ENCODE measurements at places on chromosomes 11 and 22.

DNA sequence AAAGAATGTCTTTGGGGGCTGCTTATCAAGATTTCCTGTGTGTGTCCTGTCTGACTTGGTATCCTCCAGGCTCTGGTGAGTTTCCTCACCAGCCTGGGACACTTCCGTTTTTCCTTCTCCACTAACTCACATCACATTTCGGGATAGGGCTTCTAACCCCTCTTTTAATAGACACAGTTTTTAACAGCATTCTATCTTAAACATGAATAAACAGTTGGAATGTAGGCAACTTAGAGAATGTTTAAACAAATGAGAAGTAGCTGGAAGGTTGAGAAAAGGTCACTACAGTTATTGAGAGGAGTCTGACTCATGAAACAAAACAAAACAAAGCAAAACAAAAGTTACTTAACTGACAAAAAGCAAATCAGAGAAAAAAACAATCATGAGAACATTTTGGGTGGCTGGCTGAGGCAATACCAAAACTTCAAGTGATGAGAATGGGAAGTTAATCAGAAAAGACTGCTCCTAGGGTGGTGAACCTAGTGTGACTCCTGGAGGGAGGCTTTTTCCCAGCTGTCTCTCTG is 64.7 kb upstream of the CTSC start:
- DNase-seq, result no peak

- DNase-seq, result no peak
Measured at GRCh38 chr11:1854132-1854948, 1.5 kb downstream of the LSP1 start.

DNA sequence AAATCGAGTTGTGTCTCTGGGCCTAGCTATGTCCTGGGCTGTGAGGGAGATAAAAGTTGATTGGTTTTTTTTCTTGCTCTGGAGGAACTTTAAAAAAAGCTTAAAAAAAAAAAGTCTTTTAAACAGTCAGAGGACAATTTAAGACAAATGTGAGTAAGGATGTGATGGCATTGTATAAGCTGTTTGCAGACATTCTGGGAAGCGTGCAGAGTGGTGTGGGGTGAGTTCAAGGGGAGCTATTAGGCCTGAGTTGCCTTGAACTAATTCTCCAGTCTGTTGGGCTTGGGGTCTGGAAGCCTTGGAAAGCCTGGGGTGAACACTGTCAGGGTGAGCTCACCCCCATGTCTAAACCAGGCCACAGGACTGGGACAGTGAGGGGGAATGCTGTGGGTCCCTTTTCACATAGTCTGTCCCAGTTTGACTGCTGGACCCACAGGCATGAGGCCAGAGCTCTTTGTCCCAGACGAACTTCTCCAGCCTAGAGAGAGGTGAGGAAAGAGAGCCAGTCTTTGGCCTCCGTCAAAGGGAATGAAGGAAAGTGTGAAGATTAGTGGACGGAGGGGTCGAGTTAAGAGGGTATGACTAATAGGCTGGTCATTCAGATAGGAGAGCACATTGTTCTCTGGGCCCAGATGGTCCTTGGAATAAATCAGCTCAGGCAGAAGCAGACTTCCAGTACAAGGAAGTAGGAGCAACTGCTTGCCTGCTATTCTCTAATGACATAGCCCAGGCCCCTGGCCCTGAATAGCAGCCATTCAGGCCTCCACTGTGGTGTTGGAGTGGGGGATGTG is 76.4 kb upstream of the NNMT start:
- no peak for DNase-seq

GRCh38 chr22:33073989-33074418 is 15.8 kb upstream of the SYN3 start:
- no peak for DNase-seq

DNA sequence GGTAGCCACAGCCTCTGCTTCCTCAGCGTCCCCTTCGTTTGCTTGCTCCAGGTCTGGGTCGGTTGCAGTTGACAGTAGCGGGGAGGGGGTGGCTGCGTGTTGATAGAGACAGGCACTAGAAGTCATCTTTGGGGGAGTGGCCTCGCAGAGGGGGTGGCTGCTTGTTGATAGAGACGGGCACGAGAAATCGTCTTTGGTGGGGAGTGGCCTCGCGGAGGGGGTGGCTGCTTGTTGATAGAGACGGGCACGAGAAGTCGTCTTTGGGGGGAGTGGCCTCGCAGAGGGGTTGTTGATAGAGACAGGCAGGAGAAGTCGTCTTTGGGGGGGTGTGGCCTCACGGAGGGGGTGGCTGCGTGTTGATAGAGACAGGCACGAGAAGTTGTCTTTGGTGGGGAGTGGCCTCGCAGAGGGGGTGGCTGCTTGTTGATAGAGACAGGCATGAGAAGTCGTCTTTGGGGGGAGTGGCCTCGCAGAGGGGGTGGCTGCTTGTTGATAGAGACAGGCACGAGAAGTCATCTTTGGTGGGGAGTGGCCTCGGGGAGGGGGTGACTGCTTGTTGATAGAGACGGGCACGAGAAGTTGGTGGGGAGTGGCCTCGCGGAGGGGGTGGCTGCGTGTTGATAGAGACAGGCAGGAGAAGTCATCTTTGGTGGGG is 328.3 kb downstream of the TBC1D22A start:
- peak; percentile 47 for DNase-seq

DNA sequence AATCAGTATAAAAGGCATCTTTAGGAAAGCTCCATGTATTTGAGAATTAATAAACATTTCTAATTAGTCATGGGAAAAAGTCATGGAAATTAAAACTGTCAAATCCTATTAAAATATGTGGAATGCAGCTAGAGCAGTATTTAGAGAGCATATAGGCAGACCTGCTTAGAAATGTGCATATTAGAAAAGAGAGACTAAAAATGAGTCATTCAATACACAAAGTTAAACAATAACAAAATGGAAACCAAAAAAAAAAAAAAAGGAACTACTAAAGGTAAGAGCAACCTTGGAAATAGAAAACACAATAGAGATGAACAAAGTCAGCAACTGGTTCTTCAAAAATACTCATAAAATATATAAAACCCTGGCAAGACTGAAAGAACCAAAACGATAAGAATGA is 59.7 kb upstream of the RASSF10 start:
- no peak for DNase-seq

- DNase-seq, result no peak
Measured at GRCh38 chr11:69657456-69657910, 16.5 kb downstream of the CCND1 start.

DNA sequence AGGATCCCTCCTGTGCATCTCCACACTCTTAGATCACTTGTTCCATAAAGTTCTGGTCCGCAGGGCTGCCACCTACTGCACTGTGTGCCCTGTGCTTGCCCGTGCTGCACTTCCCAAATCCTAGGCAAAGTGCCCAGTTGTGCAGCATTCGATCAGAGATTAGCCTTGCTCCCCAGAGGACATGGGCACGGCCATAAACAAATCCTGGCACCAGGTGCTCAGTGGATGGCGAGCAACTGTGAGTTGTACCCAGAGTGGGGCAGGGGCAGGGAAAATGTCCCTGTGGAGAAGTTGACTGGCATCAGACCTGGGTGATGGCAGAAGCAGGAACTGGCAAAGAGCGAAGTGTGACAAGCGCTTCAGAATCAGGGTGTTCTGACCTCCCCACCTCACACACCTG is 4.7 kb downstream of the FADS2 start:
- no peak for DNase-seq

- DNase-seq, result no peak
Measured at GRCh38 chr22:37521236-37521739, 2.1 kb upstream of the CARD10 start.

- DNase-seq, result peak; percentile 87
Measured at GRCh38 chr11:73404048-73404447, 27.8 kb downstream of the RELT start.

DNA sequence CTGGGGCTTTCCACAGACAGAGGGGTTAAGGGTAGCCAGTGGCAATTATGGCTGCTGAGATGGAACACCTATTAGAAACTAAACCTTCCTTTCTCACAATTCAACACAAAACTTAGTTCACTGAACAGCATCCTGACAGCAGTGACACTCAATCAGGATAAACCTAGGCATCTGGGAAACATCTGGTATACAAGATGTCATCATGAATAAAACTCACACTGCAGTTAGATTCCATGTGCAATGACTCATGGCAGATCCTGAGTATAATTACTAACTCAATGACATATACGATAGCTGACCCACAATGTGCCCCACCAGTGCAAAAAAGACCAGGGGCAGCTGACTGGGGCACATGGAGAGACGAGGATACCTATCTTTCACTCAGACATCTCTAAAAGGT is 17.7 kb downstream of the RBFOX2 start:
- DNase-seq, result no peak

- peak; percentile 94 for DNase-seq
Measured at GRCh38 chr11:2196970-2197770, 25.6 kb upstream of the TH start.

- no peak for DNase-seq
Measured at GRCh38 chr11:121571506-121571905, 118.7 kb upstream of the SORL1-AS1 start.

DNA sequence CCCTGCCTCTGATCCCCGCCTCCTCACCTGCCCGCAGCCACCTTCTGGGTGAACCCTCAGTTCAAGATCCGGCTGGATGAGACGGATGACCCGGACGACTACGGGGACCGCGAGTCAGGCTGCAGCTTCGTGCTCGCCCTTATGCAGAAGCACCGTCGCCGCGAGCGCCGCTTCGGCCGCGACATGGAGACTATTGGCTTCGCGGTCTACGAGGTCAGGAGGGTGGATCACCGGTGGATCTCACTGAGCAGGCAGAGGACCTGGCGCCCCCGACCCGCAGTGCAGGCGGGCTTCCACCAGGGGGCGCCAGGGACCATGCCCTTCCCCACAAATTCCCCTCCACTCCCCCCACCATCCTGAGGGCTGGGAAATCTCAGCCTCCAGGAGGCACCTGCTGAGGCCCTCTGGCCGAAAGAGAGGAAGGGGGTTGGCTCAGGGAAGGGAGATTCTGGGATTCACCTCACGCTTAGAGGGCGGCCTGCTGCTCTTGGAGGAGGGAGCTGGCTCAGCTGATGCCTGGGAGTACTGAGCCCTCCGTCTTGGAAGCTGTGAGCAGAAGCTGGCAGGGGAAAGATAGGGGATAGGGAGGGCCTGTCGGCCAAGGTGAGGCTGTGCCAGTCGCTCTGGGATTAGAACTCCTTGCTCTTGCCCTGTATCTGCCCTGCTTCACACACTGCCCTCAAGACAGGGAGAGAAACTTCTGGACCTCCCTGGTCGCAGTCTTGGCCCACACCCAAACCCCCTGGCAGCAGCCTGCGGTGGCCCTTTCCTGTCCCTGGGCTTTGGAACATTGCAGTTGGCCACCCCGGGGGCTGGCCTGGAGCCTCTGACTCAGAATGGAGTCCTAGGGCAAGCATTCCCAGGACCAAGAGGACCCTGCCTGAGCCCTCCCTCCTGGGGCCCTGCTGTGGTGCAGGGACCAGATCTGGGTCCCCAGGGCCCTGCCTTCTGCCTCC is 23.2 kb downstream of the CAPN1 start:
- peak; percentile 79 for DNase-seq

Data from lower leg skin (tissue), 4 donors.